ENCODE measurements at places on chromosomes 2 and 18.

DNA sequence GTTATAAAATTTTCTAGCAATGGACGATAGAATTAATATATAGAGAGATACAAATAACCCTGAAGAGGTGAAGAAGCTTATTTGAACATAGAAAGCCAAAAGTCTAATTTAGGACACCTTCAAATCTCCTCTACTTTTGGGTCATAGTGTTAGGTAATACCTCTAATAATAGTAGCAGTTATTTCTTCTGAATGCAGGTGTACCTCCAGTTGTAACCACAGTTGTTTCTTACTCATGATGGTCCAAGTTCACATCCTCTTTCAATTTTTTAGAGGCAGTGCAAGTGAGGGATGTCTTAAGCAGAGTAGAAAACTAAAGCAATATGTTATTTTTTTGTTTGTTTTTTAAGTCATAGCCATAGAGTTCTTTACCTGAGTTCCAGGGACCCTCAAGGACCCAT, 429.5 kb downstream of the CCDC85A start:
- no peak for DNase-seq

DNA sequence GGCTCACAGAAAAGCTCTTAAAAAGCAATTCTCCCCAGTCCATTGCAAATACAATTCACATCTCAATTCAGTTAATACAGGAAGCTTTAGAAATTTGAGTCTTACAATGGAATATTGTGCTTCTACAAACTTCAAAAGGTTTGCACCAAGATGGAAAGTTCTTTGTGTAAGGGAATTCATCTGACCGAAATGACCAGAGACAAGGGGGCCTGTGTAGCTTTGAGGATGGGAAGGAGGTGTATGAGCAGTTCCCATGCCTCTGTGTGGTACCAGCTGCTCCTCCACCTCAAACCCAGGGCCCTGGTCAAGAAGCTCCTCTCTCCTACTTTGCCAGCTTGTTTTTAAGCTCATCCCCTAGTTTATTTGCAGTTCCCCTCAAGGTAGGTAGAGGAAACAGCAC, 312.8 kb upstream of the PKDCC start:
- DNase-seq = no peak

DNA sequence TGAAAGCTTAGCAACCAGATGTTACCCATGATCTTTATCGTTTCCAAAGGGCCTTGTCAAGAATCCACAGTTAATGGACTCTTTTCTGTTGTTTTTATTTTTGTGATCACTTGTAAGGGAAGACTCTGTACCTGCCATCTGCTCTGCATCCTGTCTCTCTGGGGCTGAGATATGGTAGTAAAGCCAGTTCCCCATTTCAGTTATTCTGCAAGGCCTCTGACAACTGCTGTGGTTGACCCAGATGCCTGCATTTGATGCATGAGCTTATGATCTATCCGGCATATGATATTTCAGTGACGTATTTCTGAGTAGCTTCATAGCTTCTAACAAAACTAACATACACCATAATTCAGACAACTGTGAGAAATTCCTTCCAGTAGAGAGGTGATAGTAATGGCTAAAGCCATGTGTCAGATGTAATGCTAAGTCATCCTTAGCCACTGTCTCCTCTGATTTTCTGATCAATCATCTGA, 105.1 kb downstream of the TPO start:
- DNase-seq = no peak

GRCh38 chr2:479490-480176, 191.7 kb upstream of the ALKAL2 start:
- DNase-seq = no peak

DNA sequence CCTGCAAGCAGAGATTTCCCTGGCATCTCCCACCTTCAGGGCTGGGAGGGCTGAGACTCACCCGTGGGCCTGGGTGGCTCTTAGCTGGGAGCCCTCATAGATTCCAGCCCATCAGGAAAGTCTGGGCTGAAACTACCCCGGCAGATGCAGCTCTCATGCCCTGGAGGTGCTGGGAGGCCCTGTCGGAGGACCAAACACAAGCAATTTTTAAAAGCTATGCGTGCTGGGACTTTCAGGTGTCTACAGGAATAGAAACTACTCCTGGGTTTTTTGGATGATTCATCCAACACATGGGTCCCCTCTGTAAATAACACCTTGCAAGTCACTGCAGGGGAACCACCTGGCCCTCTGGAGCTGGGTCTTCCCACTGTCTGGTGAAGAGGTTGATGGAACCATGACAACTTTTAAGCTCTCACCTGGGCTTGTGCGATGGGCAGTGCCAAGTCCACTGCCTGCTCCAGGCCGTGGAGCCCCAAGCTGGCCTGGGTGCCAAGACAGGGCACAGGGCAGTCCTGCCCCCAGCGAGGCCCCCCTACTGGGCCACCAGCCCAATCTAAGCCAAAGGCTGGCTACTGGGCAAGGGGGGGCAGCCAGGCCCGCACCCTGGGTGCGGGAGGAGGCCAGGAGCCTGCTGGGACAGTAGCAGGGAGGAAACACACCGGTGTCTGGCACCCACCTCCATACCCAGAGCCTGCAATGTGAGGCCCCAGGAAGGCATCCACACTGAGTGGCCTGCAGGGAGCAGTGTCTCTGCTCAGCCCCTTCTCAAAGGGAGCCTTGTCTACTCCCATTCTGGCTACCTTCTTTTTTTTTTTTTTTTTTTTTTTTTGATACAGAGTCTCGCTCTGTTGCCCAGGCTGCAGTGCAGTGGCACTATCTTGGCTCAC, 1.1 kb upstream of the GPR55 start:
- no peak for DNase-seq

- no peak for DNase-seq
Measured at GRCh38 chr2:67318563-67318962, 78.6 kb upstream of the ETAA1 start.

DNA sequence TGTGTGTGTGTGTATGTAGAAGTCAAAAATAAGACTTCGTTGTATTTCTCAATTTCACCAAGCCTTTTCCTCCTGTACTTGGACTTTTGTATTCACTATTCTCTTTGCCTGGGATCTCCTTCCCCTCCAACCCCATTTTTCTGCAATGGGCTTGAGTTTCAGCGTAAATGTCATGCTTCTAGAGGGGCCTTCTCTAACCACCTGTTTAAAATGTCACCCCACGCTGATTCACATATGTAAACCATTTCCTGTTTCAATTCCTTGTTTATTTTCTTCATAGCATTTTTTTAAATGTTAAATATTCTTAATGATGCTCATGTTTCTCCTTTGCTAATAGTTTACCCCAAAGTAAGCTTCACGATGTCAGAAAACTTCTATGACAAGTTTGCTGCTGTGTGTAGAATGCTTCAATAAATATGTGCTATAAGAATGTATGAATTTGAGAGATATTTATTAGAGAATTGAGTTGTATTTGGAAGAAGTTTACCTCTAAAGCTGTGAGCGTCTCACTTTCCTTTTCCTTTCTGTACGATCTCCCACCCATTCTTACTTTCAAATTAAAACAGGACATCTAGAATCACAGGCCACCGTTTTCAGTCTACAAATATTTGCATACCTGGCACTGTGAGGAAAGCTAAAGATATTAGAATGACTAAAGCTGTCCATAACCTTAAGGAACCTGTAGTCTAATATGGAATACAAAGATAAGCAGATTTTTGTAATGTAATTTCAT, 762.4 kb downstream of the LRRTM4 start:
- no peak for DNase-seq

GRCh38 chr2:11122380-11122779, 32.9 kb upstream of the SLC66A3 start:
- DNase-seq = no peak

- no peak for DNase-seq
Measured at GRCh38 chr2:239930871-239931771, 94.0 kb downstream of the NDUFA10 start.

- DNase-seq = no peak
Measured at GRCh38 chr18:41395695-41396094, 559.3 kb upstream of the PIK3C3 start.

DNA sequence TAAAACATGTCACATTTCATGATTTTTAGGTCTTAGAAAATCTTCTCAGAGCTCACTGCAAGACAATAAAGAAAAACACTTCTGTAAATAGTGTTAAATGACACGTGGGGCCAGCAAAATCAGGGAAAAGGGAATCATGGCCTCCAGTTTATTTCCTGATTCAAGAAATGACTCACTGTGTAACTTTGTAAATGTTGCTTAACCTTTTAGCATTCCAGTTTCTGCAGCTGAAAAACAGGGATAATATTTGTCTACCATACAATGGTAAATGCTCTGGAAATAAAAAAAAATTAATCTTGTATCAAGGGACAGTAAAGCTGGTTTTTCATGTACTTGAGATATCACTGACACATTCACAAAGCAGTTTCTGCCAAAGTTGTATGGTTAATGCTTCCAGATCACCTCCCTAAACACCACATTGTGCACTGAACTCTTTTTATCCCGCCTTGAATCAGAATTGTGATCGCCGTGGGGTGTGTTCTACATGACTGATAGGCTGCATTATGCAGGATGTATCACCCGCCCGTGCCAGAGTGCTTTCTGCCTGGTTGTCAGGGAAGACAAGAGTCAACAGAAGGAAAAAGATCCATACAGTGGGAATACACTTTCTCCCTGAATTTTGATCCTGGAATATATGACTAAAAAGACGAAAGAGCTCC, 238.8 kb downstream of the IKZF2 start:
- DNase-seq = no peak

DNA sequence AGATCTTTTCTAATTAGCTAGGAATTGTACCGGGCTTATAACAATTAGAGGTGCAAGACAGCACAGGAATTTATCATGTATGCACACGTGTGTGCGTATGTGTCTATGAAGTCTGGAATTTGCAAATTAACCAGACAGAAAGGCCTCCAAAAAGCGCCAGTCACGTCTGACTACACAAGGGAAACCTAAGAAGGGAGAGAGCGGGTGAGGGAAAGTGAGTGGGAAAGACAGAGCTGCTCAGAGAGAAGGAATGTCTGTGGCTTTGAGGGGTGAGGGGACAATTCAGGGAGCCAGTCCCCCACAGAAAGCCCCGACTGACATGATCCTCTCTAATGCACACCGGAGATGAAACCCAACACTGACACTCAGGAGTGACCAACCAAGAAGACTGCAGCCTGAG, 197.7 kb upstream of the SH3BP4 start:
- no peak for DNase-seq

GRCh38 chr2:102024410-102024809, 32.6 kb downstream of the IL1R2 start:
- DNase-seq = no peak

- DNase-seq = no peak
Measured at GRCh38 chr18:8769509-8770095, 64.2 kb downstream of the MTCL1 start.

GRCh38 chr2:101823859-101824258, 126.4 kb downstream of the MAP4K4 start:
- DNase-seq = no peak

GRCh38 chr2:191150600-191151330, at the start of gene STAT4:
Gene STAT4 (minus strand): TSS chr2:191150994. CDS start chr2:191148203, 2,791 bp downstream.
- DNase-seq = no peak

DNA sequence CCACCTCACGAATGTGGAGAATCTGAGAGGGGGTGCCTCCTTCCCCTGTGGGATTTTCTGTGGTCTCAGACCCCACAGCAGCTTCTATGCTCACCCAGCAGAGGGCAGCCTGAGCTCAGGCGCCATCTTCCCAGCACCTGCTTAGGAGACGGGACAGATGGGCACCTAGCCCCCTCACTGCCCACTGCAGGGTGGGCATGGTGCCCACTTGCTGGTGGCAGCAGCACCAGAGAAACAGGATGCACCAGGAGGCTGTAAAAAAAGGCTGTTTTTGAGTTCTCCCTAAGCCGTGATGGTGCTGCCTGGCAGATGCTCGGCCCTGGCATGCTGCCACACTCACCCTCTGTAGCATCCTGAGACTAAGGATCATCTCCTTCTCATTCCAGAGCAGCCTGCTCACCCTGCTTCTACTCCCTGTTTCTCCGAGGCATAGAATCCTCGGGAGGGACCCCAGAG, 19.1 kb upstream of the SLC20A1 start:
- no peak for DNase-seq

DNA sequence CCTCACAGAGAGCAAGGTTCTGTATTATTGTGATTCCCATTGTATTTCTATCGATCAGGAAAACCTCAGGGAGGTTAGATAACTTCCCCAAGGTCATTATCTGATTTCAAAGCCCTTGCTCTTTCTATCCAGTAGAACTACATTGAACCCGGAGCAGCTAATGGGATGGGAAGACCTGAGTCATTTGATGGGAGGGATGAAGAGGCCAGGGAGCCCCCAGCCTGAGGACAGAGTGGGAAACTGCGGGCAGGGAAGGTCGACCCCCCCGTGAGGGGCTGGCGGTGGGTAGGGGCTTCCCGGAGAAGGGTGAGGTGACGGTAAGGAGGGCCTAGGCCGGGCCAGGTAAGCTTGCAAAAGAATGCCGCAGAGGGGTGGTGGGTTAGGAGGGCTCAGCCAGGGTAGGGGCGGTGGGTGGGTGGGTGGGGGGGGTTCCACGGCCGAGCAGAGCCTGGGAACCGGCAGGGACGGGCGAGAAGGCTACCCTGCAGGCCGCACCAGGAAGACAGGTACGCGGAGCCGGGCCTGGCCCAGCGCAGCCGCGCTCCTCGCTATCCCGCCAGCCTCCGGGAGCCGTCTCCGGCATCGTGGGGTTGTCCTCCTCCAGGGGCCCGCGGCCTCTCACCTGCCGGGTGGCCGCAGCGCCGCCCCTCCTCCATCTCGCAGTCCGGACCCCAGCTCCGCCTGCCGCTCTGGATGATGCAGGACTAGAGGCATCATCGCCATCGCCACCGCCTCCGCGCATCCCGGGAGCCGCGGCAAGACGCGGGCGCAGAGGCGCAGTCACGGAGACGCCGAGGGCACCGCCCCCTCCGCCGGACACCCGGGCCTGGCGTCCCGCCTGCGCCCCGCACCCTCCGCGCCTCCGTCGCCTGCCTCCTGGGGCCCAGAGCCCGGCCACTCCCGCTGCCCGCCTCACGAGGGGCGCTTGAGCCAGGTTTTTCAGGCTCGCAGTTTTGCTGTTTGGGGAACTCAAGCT, at the start of gene GPR75:
GPR75 (minus strand) TSS at position 762 of the 976 bp plus-strand sequence. CDS start 5,211 bp downstream, outside the sequence.
- no peak for DNase-seq

DNA sequence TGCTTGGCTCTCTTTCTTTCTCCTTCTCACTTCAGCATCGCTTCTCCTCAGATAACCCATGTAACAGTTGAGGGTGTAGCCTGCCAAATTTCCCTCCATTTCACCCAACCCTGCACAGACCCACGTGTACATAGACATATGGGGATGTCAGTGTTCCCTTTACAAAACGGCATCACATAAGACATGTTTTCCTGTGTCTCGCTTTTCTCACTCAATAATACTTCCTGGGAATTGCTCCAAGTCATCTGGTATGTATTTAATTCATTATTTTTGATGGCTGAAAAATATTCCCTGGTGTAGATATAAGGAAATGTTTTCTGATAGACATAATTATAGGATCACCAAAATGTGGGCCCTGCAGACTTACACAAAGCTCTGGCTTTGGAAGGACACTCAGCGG, 176.8 kb downstream of the LOXHD1 start:
- no peak for DNase-seq

- no peak for DNase-seq
Measured at GRCh38 chr2:237471438-237472186, 15.4 kb upstream of the MLPH start.

Data from smooth muscle cell of the brain vasculature (primary cell).